Caco-2 (cell line): ENCODE measurements at places on chromosomes 12 and 14.

DNA sequence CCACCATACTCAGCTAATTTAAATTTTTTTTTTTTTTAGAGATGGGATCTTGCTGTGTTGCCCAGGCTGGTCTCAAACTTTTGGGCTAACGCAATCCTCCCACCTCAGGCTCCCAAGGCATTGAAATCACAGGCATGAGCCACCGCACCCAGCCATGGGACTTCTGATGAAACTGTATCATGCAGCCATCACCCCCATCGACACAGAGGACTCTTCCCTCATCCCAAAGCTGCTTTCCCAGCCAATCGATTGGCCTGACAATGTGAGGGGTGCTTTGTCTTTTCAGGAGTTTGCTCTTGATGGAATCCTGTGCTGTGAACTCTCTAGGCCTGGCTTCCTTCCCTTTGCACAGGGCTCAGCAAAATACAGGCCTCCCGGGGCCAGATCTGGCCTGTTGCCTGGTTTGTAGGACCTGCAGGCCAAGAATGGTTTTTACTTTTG, 59.6 kb upstream of the NCOR2 start:
- no peak for DNase-seq

DNA sequence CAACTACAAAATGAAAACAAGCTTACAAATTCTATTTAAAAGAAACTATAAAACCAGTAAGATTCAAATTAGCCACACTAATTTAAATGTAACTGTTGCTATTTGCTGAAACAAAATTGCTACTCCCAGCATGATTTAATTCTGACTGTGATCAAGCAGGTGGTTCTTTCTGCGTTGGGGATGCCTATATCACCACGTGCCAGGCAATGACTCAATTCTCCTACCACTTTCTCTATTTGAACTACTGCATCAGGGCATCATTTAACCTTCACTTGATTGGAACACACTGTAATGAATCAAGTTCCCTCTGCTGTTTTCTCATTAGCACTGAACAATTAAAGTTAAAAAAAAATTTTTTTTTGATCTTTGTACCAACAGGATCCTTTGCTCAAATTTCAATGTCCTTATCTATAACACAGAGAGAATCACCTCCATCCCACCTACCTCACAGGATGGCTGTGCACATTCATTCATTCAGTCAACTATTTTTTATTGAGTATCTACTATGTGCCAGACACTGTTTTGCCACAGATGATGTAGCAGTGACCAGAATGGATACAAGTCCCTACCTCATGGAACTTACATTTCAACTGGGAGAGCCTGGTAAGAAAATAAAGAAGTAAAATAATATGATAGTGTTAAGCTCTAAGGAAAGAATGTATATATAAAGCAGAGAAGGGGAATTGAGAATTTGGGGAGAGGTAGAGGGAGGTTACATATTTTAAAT, 8.0 kb upstream of the ACTN1 start:
- no peak for DNase-seq

DNA sequence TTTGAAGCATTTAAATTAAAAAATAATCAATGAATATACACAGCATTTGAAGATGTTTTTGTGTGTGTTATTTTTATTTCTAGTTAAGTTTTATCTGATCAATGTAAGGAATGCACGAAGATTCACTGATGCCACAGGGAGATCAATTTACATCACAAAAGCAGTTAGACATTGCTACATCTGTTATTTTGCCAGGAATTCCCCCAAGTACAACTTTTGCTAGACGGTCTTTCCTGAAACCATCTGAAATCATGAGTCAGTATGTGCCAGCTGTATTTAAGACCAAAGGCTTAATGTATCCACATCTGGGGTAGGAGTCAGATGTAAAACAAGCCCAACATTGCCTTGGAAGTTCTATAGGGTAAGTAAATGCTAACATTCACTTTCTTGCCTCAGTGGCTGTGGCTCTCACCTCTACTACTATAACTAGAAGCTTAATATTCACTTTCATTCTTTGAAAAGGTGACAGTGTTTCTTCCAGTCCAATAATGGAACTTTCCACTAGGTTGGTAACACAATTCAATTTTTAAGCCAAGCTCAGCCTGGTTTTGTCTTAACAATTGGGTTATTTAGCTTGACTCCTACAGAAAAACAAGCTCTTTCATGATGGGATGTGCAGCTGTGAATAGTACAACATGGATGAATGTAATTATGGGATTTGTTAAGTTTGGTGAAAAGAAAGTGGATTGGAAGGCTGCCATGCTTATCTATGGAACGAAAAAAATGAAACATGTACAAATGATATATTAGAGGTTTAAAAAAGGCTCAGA, 385.4 kb upstream of the TMEM132C start:
- no peak for DNase-seq

GRCh38 chr14:96576359-96576758, 74.2 kb downstream of the PAPOLA start:
- DNase-seq, result no peak

GRCh38 chr14:92316176-92316575, 6.8 kb upstream of the SLC24A4 start:
- DNase-seq, result no peak

DNA sequence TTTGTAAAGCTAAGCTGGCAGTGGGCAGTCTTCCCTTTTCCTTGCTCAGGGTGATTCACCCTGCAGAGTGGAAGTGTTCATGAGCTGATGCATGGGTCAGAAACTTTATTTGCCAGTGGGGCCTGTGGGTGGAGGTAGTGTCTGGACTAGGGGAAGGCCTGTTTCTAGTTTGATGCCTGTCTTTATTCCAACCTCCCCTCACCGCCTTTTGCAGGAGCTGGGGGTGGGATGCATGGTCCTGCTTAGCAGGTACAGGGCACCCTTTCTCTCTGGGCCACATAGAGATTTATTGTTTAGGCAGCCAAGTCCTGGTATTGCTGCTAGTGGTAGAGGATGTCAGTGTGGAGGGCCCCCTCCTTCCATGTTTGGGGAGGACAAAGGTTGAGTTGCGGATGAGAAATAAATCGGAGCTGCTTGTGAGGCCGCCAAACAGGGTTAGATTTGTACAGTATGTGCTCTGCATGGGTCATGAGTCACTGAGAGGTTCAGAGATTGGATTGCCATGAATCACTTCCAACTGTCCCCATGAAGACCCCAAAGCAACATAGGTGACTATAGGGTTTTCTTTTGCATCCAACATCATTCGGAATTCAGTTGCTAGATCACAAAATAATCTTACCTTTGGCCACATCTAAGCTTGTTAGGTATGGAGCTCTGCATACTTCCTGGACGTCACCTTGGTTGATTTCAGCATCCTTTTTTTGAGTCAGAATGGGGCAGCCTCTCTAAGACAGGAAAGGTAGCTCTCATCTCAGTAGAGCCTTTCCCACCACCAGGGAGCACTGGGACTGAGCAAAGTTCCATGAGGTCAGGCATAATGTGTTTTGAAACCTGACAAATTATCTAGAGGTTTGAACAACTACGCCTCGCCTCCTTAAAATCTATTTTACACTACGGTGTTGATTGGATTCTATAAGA, 8.8 kb downstream of the SMOC1 start:
- no peak for DNase-seq

- DNase-seq, result no peak
These were observed 25.2 kb downstream of the ARHGAP5 start for GRCh38 chr14:32102152-32102787.

DNA sequence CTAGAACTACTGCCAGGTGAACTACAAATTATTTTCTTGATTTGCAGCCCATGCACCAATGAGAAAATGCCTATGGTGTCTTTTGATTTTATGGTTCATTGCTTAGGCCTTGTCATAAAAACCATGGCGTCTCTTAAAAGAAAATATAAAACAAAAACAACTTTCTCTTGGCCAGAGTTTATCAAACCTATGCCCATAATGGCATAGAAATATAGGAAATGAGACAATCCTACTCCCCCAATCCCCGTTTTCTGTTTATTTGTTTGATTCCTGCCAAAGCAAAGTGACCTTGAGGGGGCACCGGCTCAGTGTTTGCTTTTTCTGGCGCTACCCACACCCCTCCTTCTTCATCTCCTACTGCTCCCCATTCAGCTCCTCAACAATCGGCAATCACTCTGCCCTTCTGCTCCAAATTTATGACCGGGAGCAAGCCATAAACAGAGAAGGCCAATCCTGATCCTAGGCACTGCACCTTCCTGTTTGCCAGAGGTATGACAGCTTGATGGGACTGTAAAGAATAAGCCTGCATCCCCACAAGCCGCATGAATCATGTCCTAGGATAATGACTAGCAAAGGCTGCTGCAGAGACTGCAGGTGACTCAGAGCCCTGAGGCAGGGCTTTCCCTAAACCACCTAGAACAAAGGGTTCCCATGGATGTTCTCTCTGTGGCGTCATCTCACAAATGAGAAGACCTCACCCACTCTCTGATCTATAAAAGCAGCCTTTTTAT, 874.9 kb downstream of the NRXN3 start:
- DNase-seq, result no peak

DNA sequence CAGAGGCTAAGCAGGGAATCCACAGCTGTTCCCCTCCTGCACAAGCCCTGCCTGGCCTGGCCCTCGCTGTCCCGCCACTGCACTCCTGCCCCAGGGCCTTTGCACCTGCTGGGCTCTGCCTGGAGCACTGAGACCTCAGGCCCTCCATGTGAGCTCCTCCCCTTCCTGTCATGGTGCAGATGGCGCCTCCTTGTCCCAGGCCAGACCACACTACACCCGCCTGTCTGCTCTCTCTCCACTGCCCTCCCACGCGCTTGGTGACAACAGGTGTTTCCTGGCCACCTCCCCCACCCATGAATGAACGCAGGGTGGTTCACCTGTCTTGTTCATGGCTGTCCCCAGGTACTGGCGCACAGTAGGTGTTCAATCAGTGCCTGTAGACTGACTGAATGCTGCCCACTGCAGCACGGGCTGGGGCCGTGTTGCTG, 82.9 kb downstream of the NCOR2 start:
- DNase-seq, result no peak

GRCh38 chr12:3155702-3156370, 78.7 kb downstream of the TSPAN9 start:
- DNase-seq, result no peak
